ENCODE measurements at places on chromosomes 3 and 15.

DNA sequence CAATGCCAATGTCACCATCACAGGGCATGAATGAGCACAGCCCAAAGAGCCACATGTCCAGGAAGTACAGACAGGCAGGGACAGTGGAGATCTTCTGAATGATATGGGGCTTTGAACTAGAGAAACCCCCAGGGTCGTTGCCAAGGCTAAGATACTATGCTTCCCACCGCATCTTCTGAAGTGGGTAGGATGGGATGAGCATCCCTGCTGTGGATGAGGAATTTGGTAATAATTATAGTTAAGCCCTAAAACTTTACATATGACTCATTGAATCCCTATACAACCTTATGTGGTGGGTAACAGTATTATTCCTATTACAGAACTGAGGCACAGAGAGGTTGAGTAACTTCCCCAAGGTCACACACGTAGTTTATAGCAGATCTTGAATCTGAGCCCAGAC is 44.2 kb downstream of the WNT5A start:
- DNase-seq = no peak

DNA sequence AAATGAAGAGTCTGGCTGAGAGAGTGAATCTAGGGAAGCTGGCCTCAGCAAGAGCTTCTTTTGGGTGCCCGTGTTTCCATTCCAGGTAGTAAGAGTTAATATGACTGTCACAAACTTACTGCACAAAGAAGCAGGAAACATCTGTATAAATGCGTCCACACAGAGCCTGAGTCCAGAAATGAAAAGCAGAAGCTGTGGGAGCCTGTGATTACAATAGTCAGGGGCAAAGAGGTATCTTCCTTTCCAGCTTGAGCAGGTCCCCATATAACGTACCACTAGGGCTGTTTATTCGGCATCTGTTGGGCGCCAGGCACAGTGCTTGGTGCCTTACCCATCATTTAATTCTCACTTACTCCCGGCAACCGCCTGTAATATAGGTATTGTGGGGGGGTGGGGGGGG is 40.5 kb upstream of the B3GNT5 start:
- no peak for DNase-seq

DNA sequence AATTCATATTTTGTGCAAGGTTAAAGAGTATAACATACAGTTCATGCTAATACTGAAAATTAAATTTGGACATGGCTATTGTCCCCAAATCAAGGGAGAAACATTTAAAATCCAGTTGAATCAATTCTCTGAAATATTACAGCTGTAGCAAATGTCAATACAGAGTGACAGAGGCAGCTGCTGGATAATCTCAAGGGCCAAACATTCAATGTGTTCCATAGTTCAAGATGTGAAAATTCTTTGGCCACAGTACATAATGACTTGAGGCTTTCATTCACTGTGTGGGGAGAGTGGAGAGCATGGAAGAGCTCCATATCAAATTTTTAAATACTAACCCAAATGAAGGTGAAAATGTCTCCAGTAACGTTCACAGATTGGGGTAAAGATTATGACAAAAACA is 1192.8 kb upstream of the CADM2 start:
- DNase-seq = no peak

DNA sequence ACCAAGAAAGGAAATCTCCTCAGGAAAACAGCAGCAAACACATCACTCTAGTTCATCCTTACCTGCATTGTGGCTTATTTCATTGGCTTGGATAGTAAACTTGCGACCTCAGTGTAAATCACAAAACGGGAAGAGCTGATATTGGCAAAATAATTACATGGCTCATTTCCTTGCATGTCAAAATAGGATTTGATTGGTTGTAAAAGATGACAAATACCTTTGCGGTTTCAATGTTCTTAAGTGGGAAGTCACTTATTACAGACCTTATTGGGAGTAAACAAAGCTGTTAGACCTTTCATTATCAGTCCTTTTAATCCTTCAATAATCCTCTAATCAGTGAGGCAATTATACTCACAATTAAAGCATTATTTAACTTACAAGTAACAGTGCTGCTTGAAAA is 590.6 kb downstream of the MAGI1 start:
- DNase-seq = no peak

DNA sequence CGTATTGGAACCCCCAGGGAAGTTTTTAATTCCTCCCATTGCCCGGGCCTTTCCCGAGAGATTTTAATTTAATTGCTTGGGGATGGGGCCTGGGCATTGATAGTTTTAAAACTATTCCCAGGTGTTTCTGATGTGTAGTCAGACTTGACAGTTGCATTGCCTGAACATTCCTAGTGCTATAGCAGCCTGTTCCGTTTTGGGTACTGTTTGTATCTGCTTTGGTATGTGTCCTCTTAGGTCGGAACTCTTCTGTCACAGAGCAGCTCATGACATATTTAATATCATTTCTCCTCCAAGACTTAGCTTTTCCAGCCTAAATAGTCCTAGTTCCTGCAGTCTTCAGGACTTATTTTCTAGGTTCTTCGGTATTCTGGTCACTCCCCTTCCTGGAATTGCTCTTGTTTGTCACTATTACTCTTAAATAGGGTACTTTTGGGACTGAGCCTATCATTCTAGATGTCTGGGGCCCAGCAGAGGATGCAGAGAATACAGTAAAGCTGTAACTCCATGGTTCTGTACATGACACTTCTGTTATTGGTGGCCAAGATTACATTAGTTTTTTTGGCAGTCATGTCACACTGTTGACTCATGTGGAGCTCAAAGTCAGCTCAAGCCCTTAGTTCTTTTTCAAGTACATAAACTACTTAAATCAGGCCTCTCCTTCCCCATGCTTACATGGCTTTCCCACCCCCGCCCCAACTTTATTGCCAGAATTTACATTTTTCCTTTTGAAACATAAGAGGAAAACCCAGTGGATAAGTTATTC is 81.5 kb downstream of the BBX start:
- no peak for DNase-seq

Measured in activated CD4-positive, alpha-beta T cell treated with anti-CD3 and anti-CD28 coated beads, Interleukin-2, Interleukin-6, amounts not matched to agents 100 ng/mL and 50 ng/mL, durations not matched to agents 16 hours and 8 hours (primary cell).